Putamen (tissue), 1 donor: ENCODE measurements at places on chromosomes 7 and 10.

DNA sequence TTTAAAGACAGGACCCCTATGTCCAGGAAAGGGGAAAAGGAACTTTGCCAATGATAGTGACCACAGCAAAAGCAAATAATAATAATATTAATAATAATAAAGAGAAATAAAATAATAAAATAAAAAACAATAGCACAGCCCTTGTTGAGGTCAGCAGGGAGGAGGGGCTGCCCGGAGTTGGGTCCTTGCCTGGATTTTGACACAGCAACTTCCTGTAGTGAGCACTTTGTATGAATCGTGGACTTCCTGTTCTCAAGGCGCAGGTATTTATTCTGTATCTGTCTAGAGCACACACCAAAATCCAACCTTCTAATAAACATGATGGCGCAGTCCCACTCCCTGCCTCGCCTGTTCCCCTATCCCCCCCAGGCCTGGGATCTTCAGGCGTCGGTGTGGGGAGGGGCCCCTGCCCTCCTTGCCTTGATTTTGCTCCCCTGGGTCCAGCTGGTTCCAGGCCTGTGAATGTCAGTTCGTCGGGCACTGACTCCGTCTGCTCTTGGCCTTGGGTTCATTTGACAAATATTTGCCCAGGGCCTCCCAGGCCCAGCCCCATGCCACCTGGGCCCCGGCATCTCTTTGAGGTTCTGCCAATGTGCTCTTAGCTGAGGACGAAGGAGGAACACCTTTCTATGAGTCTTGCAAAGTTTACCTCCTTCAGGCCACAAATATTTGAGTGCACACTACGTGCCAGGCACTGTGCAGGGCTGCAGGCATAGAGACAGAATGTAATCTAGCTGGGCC is 13.9 kb downstream of the TRIM8 start:
- no peak for DNase-seq

GRCh38 chr7:108603656-108604306 is 34.1 kb downstream of the DNAJB9 start:
- DNase-seq, result no peak

GRCh38 chr7:26667514-26668133 is 196.8 kb downstream of the SKAP2 start:
- peak; percentile 95 for DNase-seq

GRCh38 chr7:44760034-44760580 is 11.5 kb downstream of the ZMIZ2 start:
- DNase-seq, result no peak

DNA sequence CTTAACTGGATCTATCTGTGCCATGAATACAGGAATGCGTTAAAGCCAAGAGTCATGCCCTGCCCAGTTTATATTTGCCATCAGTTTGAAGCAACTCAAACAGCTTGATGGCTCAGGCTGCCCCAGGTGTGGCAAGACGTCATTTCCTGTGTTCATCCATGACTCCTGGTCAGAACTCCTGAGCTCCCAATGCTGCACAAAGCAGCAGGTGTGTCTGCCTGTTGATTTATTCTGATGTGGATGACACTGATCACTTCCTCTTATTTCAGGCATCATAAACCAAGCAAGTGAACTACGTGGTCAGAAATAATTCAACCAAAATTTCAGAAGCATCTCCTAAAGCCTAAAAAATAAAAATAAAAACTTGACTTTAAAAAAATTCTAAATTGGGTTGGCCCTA is 68.5 kb downstream of the EZH2 start:
- DNase-seq, result no peak

GRCh38 chr7:27689591-27690164 is 27.0 kb upstream of the HIBADH start:
- DNase-seq, result no peak

- DNase-seq, result no peak
Observed at GRCh38 chr10:4066581-4067390, 281.8 kb upstream of the KLF6 start.

GRCh38 chr7:157708919-157709295 is 372.1 kb downstream of the DNAJB6 start:
- no peak for DNase-seq

DNA sequence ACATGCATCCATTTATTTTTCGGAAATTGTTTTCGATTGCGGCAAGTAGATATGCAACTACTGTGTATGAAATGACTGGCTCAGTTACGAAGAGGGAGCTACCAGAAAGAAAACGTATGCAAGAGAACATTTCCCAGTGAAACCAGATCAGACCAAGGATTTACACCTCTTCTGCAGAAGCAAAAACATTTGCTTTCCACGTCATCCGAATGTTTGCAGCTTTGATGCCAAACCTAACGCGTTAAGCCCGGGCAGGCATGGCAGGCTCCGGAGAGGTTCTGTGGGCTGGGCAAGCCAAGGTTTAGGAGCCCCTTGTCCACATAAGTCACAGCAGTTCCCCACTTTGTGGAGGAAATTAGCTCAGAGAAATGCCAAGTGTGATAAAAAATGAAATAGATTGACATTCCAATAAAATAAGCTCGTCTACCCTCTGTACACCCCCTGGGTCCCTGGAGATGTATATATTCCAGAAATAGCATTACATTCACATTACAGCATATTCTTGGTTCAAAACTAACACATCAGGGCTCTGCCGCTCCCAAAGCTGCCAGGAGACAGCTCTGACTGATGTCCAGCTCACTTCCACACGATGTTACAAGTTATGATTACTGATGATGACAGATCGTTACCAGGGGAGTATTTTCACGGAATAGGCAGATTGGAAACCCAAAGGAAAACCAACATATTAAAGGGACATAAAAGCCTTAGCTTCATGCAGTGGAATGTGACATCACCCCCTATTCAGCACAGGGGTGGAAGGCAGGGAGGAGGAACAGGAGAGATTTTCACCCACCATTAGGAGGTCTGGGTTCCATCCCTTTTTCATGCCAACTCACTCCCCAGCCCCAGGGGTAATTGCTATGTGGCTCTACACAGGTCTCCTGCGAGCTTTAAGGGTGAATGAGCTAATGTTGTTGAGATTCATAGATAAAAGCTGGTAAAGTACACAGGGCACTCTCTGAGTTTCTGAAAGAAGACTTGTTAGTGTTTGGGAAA is 81.5 kb downstream of the LYZL1 start:
- no peak for DNase-seq

- DNase-seq, result no peak
Observed at GRCh38 chr10:112990271-112990670, 40.2 kb downstream of the TCF7L2 start.

DNA sequence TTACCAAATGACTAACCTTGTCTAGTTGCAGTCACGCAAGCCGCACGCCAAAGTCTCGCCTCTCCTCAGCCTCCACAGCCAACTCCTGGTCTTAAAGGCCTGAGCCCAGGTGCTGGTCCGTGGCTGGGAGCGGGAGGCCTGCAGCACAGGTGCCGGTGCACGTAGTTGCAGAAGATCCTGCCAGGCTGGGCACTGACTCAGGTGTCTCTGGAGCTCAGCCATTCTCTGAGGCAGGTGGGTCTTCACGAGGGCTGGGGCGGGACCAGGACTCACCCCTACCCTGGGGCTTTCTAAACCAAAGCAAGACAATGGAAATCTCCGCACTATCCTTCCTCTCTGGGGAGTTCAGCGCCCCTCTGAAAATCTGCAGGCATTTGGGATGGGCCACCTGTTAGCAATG is 216.4 kb downstream of the MLLT10 start:
- no peak for DNase-seq

- no peak for DNase-seq
Observed at GRCh38 chr10:88557256-88557655, 25.9 kb downstream of the RNLS start.

DNA sequence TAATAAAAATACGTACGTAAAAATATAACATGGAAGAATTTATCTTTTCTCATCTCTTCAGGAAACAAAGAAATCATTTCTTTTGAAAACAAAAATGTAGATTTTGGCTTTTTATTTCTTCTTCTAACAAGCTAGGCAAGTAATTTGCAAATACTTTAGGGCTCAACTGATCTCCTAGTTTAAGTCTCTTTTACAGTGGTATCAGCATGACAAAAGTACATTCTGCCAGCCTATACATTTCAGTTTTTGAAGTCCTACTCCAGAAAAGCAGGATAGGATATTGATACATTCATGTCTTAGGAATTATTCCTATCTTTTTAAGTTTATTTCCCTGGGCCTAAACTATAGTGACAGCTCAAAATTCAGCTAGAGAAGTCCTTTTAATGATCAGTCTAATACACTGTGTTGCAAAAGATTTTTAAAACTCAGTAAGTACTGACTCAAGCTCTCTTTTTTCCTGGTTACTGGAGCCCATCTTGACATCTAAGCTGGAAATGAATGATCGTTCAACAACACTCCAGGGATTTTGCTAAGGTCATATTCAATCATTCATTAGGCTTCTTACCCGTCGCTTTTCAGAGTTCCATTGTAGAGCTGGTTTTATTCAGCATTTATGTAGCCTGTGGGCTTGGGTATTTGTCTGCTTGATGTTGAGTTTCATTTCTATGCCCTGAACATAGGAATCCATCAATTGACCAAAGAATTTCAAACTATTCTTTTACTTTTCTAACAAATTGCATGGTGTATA is 12.2 kb upstream of the FAM53B start:
- no peak for DNase-seq

DNA sequence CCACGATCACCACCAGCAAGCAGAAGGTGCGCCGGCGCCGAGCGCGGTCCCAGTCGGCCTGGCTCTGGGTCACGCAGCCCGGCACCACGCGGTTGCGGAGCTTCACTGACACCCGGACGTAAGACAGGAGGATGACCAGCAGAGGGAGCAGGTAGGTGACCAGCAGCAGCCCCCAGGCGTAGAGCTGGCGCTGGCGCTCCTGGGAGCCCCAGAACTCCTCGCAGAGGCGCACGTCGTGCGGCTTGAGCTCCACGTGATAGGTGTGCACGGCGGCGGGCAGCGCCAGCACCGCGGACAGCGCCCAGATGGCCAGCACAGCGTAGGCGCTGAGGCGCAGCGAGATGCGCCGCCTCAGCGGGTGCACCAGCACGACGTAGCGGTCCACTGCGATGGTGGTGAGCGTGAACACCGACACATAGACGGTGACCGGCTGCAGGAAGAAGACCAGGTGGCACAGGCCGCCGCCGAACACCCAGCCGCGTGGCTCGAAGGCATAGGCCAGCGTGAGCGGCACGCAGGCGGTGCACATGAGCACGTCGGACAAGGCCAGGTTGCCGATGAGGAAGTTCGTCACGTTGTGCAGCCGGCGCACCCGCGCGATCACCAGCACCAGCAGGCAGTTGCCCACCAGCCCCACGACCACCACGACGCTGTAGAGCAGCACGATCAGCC is 920 bp downstream of the PRLHR start:
- no peak for DNase-seq
